ENCODE measurements at places on chromosomes 6 and 20. TPM values are rescaled to one million over a fixed set of nuclear protein-coding genes. Genes with fewer than 3 reads are reported as not detected.
A peak's percentile ranks its signal among the peaks of the same experiment; 100 is the strongest.

DNA sequence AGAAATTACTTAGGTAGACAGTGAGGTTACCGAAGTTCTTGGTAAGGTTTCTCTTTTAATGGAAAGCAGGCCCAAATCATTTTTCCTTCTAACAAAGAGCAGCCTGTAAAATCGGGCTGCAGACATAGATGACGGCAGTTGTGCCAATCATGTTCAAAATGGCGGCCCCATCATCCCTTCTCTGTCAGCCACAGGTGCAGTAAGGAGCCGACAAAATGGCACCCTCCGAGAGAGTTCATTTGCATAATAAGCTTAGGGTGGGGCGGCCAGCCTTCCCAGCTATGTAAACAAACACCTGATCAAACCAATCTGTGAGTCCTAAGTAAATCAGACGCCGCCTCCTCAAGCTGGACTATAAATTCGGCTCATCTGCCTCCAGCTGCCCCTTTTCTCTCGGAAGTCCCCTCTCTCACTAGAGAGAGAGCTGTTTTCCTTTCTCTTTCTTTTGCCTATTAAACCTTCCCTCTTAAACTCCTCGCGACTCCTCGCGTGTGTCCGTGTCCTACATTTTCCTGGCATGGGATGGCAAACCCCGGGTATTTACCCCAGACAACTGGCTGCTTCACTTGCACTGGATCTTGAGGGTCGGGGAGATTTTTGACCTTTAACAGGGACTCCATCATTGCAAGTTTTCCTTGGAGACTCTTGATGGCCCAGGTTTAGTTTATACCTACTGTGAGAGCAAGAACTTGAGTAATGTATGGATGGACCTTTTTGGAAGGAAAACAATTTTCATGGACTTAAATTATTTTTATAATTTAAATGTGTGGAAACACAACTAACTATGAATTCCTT lies 8.9 kb upstream of the DDR1 start:
- no peaks in the 10 kb centered on the region for H3K27me3 ChIP-seq
- no peak overlapping the region for H3K27ac ChIP-seq
- H3K4me3 ChIP-seq: no peak overlapping the region
- no peak for DNase-seq

GRCh38 chr20:41862476-41862875 lies 244.3 kb upstream of the CHD6 start:
- H3K27ac ChIP-seq: no peak overlapping the region
- DNase-seq: no peak
- no peak overlapping the region for H3K4me3 ChIP-seq
- no peaks in the 10 kb centered on the region for H3K36me3 ChIP-seq
- no peaks in the 10 kb centered on the region for H3K4me1 ChIP-seq
- H3K27me3 ChIP-seq: no peaks in the 10 kb centered on the region

DNA sequence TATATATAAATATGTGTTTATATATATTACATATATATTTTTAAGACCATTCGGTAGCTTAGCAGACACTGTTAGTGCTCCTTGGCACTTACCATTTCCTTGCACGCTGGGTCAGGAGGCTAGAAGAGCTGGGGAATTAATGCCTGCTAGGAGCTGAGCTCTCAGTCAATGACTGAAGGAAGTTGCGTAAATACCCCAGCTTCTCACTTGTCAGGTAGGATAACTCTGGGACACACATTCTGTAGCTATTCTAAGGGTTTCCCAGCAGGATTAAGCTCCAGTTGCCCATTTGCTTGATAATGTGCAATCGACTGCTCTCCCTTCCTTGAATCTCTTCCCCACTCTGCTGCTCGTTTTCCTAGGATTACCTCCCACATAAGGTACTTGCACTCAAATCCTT lies 15.7 kb upstream of the DNAAF9 start:
- H3K27me3 ChIP-seq: no peaks in the 10 kb centered on the region
- no peaks in the 10 kb centered on the region for H3K36me3 ChIP-seq
- no peak overlapping the region for H3K27ac ChIP-seq
- H3K4me3 ChIP-seq: no peak overlapping the region
- H3K4me1 ChIP-seq: no peaks in the 10 kb centered on the region

MAS1 gene
- not detected for total RNA-seq

TMC2 gene
- not detected for total RNA-seq

GRCh38 chr6:35247642-35248231 lies 11.8 kb upstream of the ZNF76 start:
- peaks cover 16% of the 10 kb centered on the region for H3K36me3 ChIP-seq
- no peaks in the 10 kb centered on the region for H3K27me3 ChIP-seq
- H3K4me3 ChIP-seq: no peak overlapping the region
- H3K27ac ChIP-seq: no peak overlapping the region
- no peak for DNase-seq
- H3K4me1 ChIP-seq: peaks cover 5% of the 10 kb centered on the region

DNA sequence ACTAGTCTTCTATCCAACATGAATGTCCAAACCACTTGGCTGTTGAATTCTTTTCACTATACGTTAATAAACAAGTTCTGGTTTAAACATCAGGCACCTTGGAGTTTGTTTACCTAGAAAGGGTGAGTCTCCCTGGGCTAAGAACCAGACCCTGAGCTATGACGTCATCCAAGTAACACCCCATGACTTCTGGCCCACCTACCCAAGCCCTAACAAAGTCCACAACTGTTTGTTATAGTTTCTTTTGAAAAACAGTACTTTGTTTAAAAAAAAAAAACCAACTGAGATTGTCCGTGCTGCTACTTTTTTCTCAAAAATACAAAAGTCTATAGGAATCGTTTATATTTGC lies 146.9 kb upstream of the BEND6 start:
- H3K4me3 ChIP-seq: no peak overlapping the region
- H3K27ac ChIP-seq: peak overlapping the region; percentile 18
- H3K36me3 ChIP-seq: no peaks in the 10 kb centered on the region
- H3K27me3 ChIP-seq: no peaks in the 10 kb centered on the region
- H3K4me1 ChIP-seq: peaks cover 54% of the 10 kb centered on the region

MATN4 gene
- total RNA-seq: 0.50 TPM

GRCh38 chr20:59817846-59818615 lies 115.4 kb downstream of the SYCP2 start:
- no peak overlapping the region for H3K27ac ChIP-seq
- no peak for DNase-seq
- H3K27me3 ChIP-seq: no peaks in the 10 kb centered on the region

DNA sequence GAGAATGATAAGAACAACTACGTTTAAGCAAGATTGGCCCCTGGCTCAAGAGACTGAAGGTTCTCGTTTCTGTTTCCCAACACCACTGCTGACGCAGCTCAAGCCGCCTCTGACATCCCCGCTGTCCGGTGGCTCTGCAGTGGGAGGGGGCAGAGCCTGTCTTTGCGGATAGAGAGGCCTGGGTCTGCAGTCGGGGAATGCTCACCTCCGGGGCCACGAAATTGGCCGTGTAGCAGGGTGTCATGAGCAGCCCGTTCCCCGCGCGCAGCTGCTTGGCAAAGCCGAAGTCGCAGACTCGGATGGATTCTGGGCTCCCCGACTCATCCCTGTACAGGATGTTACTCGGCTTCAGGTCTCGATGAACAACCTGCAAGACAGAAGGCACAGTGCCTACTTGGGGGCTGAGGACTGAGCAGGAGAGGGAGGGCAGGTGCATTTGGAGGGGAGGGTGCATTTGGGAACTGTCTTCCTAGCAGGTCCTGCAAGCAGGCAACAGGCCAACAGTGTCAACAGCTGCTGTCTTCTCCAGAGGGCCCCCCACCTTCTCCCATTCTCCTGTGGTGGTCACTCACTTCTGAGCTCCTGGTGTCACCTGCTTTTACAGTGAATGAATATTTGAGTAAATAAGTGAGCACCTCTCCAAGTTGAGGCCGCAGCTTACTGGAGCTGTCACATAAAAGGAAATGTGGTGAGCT lies 40.5 kb upstream of the MPC1 start:
- no peaks in the 10 kb centered on the region for H3K36me3 ChIP-seq
- H3K4me1 ChIP-seq: no peaks in the 10 kb centered on the region
- no peak overlapping the region for H3K27ac ChIP-seq
- H3K4me3 ChIP-seq: no peak overlapping the region
- H3K27me3 ChIP-seq: no peaks in the 10 kb centered on the region
- no peak for DNase-seq

ATP6V1G2 gene
- 0.13 TPM for total RNA-seq

ZNF341 gene
- 5.5 TPM for total RNA-seq

DNA sequence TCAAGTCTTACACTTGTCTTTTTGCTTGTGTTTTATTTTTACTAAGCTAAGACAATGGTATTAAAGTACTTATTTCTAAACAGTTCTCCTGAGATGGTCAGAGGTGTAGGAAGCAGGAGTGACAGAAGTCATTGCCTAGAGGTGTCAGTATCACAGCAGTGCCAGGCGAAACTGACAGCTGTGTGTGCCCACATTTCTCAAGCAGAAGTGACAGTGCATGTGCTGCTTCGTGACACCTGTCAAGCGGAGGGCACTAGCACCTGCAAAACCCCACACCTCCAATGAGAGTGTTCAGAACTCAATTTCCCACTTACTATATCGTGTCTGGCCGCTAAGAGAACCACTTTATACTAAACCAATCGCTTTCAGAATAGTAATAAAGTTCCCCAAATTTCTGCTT lies 82.8 kb downstream of the SLC23A2 start:
- no peaks in the 10 kb centered on the region for H3K4me1 ChIP-seq
- no peak for DNase-seq
- no peaks in the 10 kb centered on the region for H3K27me3 ChIP-seq
- no peaks in the 10 kb centered on the region for H3K36me3 ChIP-seq
- no peak overlapping the region for H3K27ac ChIP-seq
- no peak overlapping the region for H3K4me3 ChIP-seq

DNA sequence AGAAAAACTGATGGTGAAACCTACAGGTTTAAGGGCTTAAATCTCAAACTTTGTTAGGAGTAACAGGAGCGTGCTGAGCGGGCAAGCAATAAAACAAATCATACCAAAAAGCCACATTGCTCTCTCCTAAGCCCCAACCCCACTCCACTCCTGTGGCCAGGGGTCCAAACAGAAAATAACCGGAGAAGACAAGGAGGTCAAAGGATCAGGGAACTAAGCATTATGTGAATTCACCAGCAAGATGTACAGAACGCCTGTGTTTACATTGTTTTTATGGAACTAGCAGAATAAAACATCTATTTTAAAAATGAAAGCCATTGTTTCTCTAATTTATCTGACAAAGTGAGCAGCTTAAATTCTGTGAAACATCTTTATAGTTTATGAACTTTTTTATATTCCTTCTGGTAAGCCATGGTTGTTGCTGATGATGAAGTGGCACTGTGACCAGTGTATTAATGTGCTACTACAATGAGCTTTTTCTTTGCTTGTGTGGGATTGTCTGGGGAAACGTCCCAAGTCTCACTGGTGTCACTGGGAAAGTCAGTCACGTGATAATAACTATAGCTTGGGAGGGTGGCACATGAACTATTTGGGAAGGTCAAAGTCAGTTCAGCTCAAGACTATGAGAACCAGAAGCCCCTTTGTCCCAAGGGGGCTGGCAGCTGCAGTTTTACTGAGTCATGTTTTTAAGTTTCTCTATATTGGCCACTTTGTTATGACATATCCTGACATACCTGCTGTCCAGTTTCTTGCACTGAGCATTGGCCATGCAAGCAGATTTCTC lies 9.8 kb downstream of the FAM210B start:
- H3K4me1 ChIP-seq: no peaks in the 10 kb centered on the region
- no peak overlapping the region for H3K4me3 ChIP-seq
- H3K36me3 ChIP-seq: peaks cover 57% of the 10 kb centered on the region
- DNase-seq: no peak
- H3K27me3 ChIP-seq: no peaks in the 10 kb centered on the region
- no peak overlapping the region for H3K27ac ChIP-seq

LPIN3 gene
- total RNA-seq: not detected

- H3K36me3 ChIP-seq: peaks cover 4% of the 10 kb centered on the region
- no peaks in the 10 kb centered on the region for H3K27me3 ChIP-seq
- no peak overlapping the region for H3K4me3 ChIP-seq
- H3K4me1 ChIP-seq: peaks cover 55% of the 10 kb centered on the region
- H3K27ac ChIP-seq: peak overlapping the region; percentile 80
- DNase-seq: peak; percentile 66
Observed at GRCh38 chr20:43925801-43926200, 11.1 kb downstream of the TOX2 start.

- no peak overlapping the region for H3K27ac ChIP-seq
- DNase-seq: no peak
- H3K27me3 ChIP-seq: no peaks in the 10 kb centered on the region
- H3K4me3 ChIP-seq: no peak overlapping the region
- no peaks in the 10 kb centered on the region for H3K36me3 ChIP-seq
Observed at GRCh38 chr6:64113704-64114103, 478.1 kb downstream of the PHF3 start.

OOEP gene
- total RNA-seq: not detected

KCNQ2 gene
- not detected for total RNA-seq

- DNase-seq: no peak
- no peaks in the 10 kb centered on the region for H3K4me1 ChIP-seq
- H3K4me3 ChIP-seq: no peak overlapping the region
- H3K36me3 ChIP-seq: no peaks in the 10 kb centered on the region
Observed at GRCh38 chr6:125439512-125439911, 137.7 kb upstream of the HDDC2 start.

- H3K4me1 ChIP-seq: peaks cover 8% of the 10 kb centered on the region
- no peaks in the 10 kb centered on the region for H3K27me3 ChIP-seq
- DNase-seq: no peak
- H3K36me3 ChIP-seq: no peaks in the 10 kb centered on the region
Observed at GRCh38 chr6:39446909-39447308, 124.4 kb upstream of the KCNK16 start.

- no peak overlapping the region for H3K4me3 ChIP-seq
- H3K27me3 ChIP-seq: no peaks in the 10 kb centered on the region
- DNase-seq: no peak
Observed at GRCh38 chr6:47473791-47474346, 3.7 kb upstream of the CD2AP start.

BTN2A1 gene
- 50.8 TPM for total RNA-seq

- no peaks in the 10 kb centered on the region for H3K4me1 ChIP-seq
- H3K4me3 ChIP-seq: no peak overlapping the region
- H3K27ac ChIP-seq: no peak overlapping the region
- H3K36me3 ChIP-seq: peaks cover 18% of the 10 kb centered on the region
Observed at GRCh38 chr6:107030151-107030550, 2.2 kb downstream of the MTRES1 start.

- H3K4me1 ChIP-seq: peaks cover 14% of the 10 kb centered on the region
- no peak overlapping the region for H3K4me3 ChIP-seq
- peak; percentile 39 for DNase-seq
- H3K27me3 ChIP-seq: no peaks in the 10 kb centered on the region
Observed at GRCh38 chr6:146289816-146290588, 253.6 kb upstream of the RAB32 start.

- H3K4me3 ChIP-seq: no peak overlapping the region
- H3K27ac ChIP-seq: no peak overlapping the region
- H3K36me3 ChIP-seq: peaks cover 48% of the 10 kb centered on the region
Observed at GRCh38 chr6:89794324-89794723, 25.3 kb downstream of the MDN1 start.

ANKRD66 gene
- not detected for total RNA-seq

- peak; percentile 45 for DNase-seq
- peaks cover 43% of the 10 kb centered on the region for H3K36me3 ChIP-seq
- H3K27ac ChIP-seq: no peak overlapping the region
Observed at GRCh38 chr20:35269055-35269781, 8.7 kb downstream of the MMP24OS start.

IL17F gene
- not detected for total RNA-seq

B3GAT2 gene
- not detected for total RNA-seq

All from SJSA1 (cell line).